ENCODE measurements at places on chromosomes 16 and 17.

GRCh38 chr16:50185005-50185505, 31.9 kb downstream of the TENT4B start:
- DNase-seq = no peak

GRCh38 chr16:23339787-23340186, 37.7 kb downstream of the SCNN1B start:
- no peak for DNase-seq

- DNase-seq = no peak
Measured at GRCh38 chr17:35313875-35314409, 59.5 kb downstream of the SLFN11 start.

DNA sequence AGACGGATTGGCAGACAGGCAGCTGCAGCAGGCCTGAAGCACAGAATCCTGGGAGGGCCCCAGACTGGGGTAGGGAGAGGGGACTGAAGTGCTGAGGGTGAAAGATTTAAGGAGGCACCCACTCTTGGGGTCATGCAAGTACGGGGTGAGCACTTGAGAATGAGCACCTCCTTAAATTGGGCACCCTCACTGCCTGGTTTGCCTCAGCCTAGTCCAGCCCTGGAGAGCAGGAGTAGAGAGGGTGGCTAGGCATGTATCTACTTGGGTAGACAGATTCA, 154.1 kb upstream of the CDC42EP4 start:
- DNase-seq = no peak

DNA sequence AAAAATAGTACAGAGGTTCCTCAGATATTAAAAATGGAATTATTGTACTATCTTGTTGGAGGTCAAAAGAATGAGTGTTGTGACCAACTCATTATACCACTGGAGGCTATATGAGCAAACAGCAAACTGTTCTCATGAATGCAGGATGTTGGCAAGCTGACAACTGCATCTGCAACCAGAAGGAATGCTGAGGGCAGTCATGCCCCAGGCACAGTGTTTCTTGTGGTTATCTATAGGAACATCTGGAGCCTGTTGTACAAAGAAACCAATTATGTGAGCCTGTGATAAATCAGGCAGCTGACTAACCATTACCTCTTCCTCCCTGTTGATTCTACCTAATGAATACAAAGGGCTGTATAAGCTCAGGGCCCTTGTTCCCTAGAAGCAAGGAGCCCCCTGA, 2057.1 kb downstream of the TP53TG3F start:
- DNase-seq = no peak

GRCh38 chr17:78197147-78197832, 10.1 kb downstream of the AFMID start:
- DNase-seq = no peak

DNA sequence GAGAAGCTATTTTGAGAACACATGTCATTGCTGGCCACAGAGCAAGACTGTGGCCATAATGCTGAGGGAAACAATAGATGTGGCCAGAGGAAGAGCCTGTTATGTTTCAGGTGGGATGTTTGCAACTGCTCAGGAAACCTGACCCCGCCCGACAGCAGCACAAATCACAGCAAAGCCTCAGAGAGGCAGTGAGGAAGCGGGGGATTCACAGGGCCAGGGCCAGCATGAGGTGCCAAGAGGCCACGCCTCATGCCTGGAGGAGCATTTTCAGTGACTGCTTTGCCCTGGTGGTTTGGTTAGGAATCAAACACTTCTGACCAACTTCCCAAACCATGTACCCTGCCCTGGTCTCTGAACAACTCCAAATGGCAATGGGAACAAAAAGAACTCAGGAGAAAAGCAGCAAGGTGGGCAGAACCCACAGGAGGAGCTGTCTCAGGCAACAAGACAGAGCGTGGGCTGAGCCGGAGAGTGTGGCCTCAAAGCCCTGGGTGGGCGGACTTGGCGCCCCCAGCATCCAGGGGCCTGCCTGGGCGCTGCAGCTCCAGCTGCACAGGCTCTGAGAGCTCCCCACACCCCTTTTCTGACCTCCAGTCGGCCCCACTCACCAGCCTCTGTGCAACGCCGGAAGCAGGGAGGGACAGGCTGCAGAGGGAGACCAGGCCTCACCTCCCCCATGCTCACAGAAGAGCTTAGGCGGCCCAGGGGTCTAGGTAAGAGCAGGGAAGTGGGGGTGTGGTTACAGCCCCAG, 20.6 kb downstream of the HIC1 start:
- DNase-seq = no peak

DNA sequence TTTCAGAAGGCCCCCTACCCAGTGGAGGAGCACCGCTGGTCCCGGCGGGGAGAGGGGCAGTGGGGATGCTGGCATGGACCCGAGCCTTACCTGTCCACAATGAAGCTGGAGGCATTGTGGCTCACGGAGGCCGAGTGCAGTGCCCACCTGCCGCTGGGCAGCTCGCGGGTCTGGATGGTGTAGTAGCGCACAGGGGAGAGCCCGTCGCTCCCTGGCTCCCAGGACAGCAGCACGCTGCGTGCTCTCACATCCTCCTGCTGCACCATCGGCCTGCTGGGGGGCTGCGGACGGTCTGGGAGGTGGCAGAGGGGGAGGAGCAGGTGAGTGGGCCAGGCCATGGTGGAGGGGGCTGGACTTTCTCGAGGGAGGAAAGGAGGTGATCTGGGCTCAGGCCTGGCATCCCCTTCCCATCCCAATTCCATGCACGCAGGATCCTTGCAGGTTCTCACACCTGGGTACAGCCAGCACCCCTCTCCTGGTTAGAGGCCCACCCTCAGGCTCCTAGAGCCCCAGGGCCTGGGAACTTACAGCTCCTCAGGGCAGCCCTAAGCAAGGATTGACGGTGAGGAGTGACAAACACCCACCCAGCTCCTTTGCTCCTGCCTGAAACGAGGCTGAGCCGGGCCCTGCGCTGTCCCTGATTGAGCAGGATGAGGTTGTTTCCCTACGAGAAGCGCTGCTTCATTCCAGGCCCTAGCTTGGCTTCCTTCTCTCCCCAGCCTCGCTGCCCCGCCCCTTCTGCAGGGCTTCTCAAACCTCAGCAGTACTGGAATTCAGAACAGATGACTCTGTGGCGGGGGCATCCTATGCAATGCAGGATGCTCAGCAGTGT, 76.2 kb upstream of the CDC42EP4 start:
- no peak for DNase-seq

GRCh38 chr17:34730816-34731215, 151.4 kb downstream of the TMEM132E start:
- peak; percentile 41 for DNase-seq

GRCh38 chr16:25189305-25189704, 27.4 kb upstream of the AQP8 start:
- no peak for DNase-seq

DNA sequence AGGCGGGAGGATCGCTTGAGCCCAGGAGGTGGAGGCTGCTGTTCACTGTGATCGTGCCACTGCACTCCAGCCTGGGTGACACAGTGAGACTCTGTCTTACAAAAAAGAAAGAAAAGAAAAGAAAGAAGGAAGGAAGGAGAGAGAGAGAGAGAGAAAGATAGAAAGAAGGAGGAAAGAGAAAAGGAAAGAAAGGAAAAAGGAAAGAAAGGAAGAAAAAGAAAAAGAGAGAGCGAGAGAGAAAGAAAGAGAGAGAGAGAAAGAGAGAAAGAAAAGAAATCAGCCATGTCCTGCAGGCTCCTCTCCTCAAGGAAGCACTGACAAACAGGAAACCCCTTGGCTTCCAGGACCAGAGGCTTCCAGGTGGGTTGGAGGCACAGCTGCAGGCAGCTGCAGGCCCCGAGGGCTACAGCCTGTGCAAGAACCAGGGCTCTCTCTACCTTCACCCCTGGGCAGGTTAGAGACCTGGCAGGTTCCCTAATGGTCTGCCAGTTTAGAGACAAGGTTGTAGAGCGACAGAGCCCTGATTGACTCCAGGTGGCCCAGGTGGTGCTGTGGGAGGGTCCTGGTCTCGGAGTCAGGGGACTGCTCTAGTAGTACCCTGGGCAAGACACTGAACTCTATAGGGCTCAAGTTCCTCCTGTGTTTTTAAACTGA, 53.8 kb downstream of the PECAM1 start:
- DNase-seq = no peak

GRCh38 chr16:21279501-21279900, 1.4 kb upstream of the CRYM start:
- DNase-seq = peak; percentile 27

GRCh38 chr16:69561901-69562300, 3.9 kb upstream of the NFAT5 start:
- no peak for DNase-seq

DNA sequence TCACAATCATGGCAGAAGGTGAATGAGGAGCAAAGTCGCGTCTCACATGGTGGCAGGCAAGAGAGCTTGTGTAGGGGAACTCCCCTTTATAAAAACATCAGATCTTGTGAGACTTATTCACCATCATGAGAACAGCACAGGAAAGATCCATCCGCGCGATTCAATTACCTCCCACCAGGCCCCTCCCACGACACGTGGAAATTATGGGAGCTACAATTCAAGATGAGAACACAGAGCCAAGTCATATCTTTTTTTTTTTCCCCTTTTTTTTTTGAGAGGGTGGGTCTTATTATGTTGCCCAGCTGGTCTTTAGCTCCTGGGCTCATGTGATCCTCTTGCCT, 60.0 kb downstream of the RPTOR start:
- DNase-seq = no peak

DNA sequence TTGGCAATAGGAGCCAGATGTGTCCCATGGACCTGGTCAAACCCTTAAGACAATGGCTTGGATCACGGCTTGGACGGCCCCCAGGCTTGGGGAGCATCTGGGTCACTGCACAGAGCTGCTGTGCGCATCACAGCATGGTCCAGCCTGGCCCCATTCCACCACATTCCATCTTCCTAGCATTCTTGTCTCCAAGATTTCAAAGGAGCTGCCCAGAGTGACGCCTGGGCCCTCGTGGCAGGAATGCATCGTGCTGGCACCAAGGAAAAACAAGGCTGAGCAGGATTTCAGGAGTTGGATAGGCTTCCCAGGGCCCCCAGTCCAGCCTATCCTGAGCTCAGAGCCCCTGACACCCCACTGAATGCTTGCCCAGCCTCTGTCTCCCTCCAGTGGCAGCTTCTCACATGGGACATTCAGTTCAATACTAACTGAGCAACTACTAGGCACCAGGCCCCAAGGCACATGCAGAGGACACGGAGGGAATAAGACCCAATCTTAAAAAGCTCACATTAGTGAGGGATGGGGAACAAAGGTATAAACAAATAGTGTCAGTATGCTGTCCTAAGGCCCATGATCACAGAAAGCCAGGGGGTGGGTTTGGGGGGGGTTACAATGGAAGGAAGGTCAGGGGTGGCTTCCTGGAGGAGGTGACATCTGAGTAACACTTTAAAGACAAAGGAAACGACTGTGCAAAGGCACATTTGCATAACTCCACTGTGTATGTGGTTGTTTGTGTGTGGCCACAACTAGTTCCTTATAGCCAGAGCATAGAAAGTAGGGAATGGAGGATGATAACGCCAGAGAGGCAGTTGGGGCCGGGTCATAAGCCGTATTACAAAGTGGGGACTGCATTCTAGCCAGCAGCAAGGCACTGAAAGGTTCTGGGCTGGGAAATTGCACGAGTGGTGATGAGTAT, 34.1 kb downstream of the TK2 start:
- DNase-seq = no peak

- peak; percentile 99 for DNase-seq
Measured at GRCh38 chr16:28950648-28951409, at the start of gene NFATC2IP. Gene NFATC2IP (plus strand): TSS chr16:28950937. CDS start chr16:28951012, 75 bp downstream.

DNA sequence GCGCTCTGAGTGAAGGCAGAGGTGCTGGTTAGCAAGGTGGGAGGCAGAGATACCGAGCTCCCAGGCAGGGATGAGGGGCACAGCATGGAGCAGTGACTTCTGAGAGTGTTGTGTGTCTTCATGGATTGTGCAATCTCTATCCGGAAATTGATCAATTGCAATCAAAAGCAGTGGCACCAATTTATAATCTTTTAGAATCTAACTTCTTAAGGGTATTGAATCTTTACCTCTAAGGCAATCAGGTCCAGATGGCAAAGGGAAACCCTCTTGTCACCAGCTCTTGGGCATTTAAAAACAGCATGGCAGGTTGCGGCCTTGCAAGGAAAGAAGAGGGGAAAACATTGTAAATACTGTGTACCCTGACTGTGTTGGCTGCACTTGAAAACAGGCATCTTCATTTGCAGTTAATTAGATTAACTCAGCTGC, 58.0 kb upstream of the MRTFB start:
- no peak for DNase-seq

GRCh38 chr17:81912441-81913309, 1.5 kb upstream of the PCYT2 start:
- DNase-seq = no peak

DNA sequence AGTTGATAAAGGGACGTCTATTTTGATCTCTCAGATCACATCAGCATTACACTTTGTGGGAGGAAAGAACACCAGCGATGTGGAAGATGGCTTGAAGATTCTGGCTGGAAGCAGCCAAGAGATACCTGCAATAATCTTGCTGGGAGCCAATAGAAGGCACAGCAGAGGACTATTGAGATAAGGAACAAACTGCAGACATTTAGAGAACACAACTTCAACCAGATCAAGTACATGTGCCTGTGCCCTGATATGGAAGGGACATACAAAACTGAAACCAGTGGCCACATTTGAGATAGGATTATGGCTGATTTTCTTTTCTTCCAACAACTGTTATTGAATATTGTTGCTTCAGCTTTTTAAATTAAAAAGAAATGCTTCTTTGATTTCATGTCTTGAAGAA, 18.6 kb upstream of the PSMD7 start:
- DNase-seq = no peak

- DNase-seq = peak; percentile 54
Measured at GRCh38 chr17:16927641-16928321, 44.1 kb downstream of the TNFRSF13B start.

DNA sequence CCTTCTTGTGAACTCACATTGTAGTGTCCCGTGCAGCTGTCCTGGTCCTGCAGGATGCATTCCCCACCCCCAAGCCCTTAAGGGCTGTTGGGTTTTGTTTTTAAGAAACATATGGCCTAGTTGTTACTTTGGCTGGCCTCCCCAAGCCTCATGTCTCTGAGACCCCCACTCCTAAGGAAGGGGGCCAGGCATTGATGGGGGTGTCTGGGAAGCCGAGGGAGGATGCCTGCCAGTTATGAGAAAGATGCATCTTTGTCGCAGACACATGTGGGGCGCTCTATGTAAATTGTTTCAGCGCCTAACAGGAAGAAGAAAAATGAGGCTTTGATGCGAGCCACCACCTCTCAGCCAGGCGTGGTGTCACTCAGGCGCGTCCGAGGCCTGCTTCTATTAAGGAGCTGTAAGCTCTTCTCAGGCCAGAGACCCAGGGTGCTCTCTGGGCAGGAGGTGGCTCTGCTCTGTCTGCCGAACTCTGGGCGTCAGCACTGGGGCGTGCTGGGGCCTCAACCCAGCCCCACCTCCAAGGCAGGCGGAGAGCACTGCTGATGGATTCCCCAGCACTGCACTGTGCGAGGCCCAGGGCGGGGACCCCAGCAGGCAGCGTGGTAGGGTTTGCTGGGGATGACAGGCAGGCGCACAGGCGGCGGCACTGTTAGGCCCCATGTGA, 70.6 kb downstream of the SREBF1 start:
- DNase-seq = no peak

- DNase-seq = no peak
Measured at GRCh38 chr16:85848986-85849385, 49.5 kb downstream of the COX4I1 start.

GRCh38 chr16:56488035-56488434, 31.8 kb downstream of the BBS2 start:
- no peak for DNase-seq

DNA sequence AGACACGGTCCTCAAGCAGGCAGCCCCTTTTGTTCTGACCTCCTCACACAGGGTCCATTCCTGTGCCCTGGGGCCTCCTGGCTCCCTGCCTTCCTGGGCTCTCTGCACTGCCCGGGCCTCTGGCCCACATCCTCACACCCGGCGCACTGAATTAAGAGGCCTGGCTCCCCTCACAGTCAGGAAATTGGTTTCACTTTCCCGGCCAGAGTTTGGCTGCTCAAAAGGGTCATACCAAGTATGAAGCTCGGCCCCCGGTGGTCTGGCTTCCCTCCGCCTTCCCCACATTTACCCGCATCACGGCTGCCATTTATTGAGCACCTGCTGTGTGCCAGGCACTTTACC, 220.0 kb downstream of the NTN1 start:
- DNase-seq = no peak

Data from ascending aorta (tissue), 2 donors.